Breast epithelium (tissue), 4 donors: ENCODE measurements at places on chromosomes 5 and 9. TPM values are rescaled to one million over a fixed set of nuclear protein-coding genes. Genes with fewer than 3 reads are reported as not detected.

GRCh38 chr5:77379558-77380061 lies 112.5 kb downstream of the WDR41 start:
- DNase-seq = no peak
- H3K4me3 ChIP-seq = no peak overlapping the region
- no peaks in the 10 kb centered on the region for H3K27me3 ChIP-seq
- H3K4me1 ChIP-seq = no peaks in the 10 kb centered on the region
- no peaks in the 10 kb centered on the region for H3K36me3 ChIP-seq
- no peak overlapping the region for H3K27ac ChIP-seq

- H3K27me3 ChIP-seq = no peaks in the 10 kb centered on the region
- H3K4me3 ChIP-seq = no peak overlapping the region
- H3K4me1 ChIP-seq = no peaks in the 10 kb centered on the region
- H3K36me3 ChIP-seq = no peaks in the 10 kb centered on the region
These were observed 42.1 kb downstream of the NKD2 start for GRCh38 chr5:1050423-1051365.

Gene PCDHA1
- total RNA-seq = not detected

DNA sequence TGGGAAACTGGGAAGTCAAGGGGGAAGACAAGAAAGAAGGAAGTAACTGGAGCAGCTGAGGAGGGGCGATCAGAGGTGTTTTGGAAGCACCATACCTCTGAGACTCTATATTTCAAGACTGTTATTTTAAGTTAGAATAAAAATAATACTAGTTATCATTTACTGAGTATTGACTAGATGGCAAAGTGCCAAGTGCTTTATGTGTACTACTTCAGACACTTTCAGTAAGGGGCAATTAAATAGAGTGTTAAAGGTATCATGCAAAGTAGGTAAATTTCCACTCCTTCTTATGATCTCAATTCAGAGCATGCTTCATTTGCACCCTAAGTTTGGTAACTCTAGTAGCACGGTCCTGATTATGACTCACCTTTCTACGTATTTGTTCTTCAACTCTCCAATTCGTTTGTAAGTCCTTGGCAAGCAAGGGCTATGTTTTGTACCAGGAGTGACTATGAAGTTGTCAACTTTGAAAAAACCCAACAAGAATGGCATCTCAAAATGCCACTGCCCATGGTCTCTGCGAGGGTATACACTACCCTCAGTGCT lies 152.4 kb upstream of the RAPGEF1 start:
- DNase-seq = no peak
- H3K4me1 ChIP-seq = no peaks in the 10 kb centered on the region
- no peaks in the 10 kb centered on the region for H3K36me3 ChIP-seq
- H3K27me3 ChIP-seq = no peaks in the 10 kb centered on the region

Gene KIF4B
- total RNA-seq = not detected

GRCh38 chr9:37157726-37158377 lies 37.5 kb downstream of the ZCCHC7 start:
- H3K27ac ChIP-seq = no peak overlapping the region
- no peaks in the 10 kb centered on the region for H3K4me1 ChIP-seq
- H3K4me3 ChIP-seq = no peak overlapping the region
- no peaks in the 10 kb centered on the region for H3K27me3 ChIP-seq

DNA sequence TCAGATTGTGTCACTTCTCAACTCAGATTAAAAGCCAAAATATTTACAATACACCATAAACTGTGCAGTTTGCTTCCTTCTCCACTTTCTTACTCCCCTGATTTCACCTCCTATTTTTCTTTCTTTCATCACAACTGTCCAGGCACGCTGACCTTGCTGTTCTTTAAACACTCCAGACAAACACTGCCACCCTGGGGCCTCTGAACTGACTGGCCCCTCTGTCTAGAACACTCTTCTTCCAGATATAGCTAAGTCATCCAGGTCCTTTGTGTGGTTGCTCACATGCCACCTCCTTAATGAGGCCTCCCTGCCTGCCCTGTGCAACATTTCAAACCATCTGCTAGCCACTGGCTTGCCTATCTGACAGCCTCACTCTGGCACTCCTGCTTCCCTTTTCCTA lies 46.6 kb downstream of the ATG10 start:
- no peak for DNase-seq
- H3K27me3 ChIP-seq = no peaks in the 10 kb centered on the region
- H3K27ac ChIP-seq = no peak overlapping the region
- no peak overlapping the region for H3K4me3 ChIP-seq
- H3K4me1 ChIP-seq = no peaks in the 10 kb centered on the region
- H3K36me3 ChIP-seq = no peaks in the 10 kb centered on the region

DNA sequence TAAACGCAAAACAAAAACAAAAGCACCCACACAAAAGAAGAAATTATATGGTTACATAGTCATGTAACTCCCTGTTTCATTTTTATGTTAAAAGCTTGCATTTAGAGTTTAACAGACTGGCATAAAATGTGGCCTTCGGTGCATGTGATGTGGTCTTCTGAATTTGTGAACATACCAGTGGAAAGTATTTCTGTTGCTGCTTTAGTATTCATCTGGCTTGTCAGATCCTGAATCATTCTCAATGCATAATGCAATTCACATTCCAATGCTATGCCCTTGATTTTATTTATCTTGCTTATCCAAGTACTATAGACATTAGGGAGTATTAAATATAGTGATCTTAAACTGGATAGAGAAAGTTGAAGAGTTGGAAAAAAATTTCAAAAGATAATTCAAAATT lies 740.2 kb upstream of the ZNF608 start:
- H3K4me3 ChIP-seq = no peak overlapping the region
- H3K36me3 ChIP-seq = no peaks in the 10 kb centered on the region
- no peak for DNase-seq
